NCI-H187 (cell line): ENCODE measurements at places on chromosomes 4 and X.

- DNase-seq, result no peak
These were observed 160.5 kb upstream of the AGTR2 start for GRCh38 chrX:116009861-116010710.

- no peak for DNase-seq
These were observed 53.5 kb upstream of the KLF3 start for GRCh38 chr4:38610521-38610920.

DNA sequence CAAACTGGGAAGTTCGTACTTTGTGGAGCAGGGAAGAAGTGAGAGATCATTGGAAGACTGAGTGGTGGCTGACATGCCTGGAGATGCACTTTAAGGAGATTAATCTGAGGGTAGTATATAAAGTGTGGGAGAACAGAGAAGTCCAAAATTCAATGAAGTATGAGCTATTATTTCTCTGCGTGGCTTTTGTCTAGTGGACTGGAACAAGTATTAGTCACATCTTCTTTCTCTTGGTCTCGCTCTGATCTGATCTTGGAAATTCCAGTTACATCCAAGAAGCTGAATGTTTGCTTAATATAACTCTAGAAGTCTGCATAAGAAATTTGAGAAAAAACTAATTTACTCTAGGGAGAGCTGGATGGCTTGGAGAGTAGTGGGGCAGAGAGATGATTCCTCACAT is 64.8 kb upstream of the NR0B1 start:
- DNase-seq, result no peak

DNA sequence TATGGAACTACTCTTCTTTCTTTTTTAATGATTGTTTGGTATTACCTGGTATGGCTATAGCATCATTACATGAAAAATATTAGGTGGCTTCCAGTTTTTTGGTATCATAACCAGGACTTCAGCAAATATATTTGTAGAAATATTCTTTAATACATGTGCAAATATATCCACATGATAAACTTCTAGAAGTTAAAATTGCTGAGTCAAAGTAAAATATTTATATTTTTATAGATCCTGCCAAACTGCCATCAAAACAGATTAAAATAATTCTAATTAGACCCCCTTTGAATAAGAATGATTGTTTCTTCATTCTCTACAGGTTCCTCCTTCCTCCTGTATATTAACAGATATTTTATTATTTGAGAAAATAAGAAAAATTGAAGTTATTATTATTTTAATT is 708.5 kb upstream of the INTU start:
- no peak for DNase-seq

DNA sequence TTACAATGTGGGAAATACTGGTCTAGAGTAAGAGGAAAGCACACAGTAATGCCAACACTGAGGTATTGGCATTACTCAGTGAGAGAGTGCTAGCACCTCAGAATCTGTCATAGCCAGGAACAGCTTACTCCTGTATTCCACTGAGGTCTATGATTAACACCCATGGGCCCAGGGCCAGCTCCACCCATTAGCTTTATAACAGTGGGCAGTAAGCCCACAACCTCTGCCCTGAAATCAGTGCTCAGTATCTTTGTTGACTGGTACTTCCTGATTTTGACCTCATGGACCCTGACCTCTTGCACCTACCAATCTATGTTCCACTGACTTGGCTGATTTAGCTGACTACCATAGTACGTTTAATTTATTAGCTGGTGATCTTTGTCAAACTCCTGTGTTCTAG is 56.1 kb downstream of the LANCL3 start:
- no peak for DNase-seq

- no peak for DNase-seq
These were observed 113.7 kb downstream of the CHRNA9 start for GRCh38 chr4:40448875-40449274.

DNA sequence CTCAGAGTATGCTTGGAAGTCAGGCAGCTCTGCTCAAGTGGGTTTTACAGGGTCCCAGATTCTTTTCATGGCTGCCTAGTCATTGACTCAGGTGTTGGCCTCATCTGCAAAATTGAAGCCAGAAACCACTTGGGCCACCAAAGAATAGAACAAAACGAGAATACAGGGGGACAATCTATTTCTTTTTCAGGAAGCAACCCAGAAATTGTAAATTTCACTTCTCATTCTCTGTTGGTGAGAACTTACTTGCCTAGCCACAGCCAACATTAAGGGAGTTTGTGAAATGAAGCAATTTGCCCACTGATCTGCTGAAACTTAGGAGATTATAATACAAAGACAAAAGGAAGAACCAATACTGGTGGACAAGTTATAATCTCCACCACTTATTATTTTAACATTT is 8.6 kb upstream of the TKTL2 start:
- DNase-seq, result no peak
